ENCODE measurements at places on chromosomes 12 and 14.

GRCh38 chr12:124709722-124710687 is 142.6 kb upstream of the NCOR2 start:
- DNase-seq, result peak; percentile 81

DNA sequence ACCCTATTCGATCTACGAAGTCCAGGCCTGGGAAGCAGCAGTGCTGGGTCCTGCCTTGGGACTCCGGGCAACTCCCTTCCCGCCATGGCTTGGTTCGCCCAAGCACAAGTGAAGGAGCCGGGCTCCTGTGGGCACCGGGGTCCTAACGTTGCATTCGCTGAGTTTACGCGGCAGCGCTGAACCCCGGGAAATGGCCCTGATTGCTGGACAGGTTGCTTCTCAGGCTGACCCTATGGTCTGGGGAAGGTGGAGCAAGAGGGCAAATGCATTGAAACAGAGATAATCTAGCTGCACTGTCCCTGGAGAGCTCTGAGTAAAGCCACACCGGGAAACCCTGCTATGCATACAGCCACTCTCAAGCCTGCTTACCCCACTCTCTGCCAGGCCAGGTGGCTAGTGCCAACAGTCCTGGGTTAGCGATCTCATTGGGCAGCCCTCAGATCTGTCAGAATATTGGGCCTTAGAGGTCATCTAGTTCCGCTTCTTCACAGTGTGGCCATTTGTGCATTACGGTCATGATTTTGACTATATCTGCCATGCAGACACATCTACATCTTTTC is 11.3 kb downstream of the SYNE3 start:
- DNase-seq, result no peak

DNA sequence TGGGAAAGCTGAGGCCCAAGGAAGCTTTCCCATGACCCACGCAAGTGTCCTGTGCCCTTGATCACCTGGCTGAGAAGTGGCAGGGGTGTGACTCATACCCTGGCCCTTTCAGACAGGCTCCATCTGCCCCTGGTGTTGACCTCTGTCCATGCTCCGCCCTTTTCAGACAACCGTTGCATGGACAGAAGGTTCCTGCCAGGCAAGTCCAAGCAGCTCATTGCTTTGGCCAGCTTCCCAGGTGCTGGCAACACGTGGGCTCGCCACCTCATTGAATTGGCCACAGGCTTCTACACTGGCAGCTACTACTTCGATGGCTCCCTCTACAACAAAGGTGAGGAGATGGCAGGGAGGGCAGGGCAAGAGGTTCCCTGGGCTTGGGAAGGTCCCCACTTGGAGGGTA is 103.5 kb downstream of the WSCD2 start:
- DNase-seq, result no peak

- DNase-seq, result peak; percentile 30
Observed at GRCh38 chr14:38824706-38825105, 278.3 kb downstream of the SEC23A start.

DNA sequence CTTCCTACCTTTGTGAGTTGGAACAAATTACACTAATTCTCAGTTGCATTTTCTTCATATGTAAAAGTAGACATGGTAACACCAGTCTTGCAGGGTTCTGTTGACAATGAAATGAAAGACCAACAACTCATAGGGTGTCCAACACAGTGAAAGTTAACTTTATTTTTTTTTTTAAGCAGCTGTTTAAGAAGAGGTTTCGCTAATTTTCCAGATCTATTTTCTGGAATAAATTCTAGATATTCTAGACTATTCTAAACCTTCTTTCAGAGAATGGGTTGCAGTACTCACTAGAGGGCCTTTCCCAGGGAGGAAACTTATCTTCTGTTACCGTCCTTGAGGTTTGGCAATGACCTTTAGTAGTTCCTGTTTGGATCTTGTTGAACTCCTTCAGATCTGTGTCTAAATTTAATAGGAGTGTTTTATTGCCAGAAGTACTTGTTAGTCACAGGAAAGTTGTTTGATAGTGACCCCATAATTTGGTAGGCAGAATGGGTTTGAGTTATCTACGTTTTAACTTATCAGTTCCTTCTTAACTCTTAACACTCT is 2.8 kb upstream of the ART4 start:
- DNase-seq, result no peak

DNA sequence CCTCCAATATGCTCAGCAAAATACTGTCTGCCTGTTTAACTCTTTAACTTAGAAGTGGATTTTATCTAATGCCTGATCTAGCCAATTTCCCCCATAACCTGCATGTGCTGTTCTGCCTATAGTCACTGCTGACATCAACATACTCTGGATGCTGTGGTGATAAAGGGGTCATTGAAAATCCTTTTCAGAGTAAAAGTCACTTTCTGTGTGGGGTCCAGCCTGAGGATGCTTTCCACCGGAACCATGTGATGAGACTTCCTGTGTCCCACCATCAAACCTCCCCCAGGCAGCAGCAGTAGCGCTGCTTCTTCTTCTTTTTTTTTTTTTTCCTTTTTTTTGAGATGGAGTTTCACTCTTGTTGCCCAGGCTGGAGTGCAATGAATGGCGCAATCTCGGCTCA is 607.0 kb downstream of the BCL11B start:
- DNase-seq, result no peak

DNA sequence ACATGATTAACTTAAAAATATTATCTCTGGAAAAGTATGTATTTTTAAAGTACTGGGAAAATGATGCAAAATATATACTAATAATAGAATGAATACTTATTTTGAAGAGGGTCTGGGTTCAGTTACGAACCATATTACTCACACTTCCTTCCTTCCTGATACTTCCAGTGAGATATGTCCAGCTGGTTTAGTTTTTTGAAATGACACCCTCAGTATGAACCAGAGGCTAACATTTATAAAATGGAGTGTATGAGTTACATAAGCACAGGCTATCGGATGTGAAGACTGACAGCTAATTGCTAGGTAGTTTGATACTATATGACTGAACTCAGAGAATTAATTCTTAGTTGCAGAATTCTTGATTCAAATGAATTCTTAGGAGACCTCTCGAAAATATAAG is 122.9 kb downstream of the OTOGL start:
- DNase-seq, result peak; percentile 3

DNA sequence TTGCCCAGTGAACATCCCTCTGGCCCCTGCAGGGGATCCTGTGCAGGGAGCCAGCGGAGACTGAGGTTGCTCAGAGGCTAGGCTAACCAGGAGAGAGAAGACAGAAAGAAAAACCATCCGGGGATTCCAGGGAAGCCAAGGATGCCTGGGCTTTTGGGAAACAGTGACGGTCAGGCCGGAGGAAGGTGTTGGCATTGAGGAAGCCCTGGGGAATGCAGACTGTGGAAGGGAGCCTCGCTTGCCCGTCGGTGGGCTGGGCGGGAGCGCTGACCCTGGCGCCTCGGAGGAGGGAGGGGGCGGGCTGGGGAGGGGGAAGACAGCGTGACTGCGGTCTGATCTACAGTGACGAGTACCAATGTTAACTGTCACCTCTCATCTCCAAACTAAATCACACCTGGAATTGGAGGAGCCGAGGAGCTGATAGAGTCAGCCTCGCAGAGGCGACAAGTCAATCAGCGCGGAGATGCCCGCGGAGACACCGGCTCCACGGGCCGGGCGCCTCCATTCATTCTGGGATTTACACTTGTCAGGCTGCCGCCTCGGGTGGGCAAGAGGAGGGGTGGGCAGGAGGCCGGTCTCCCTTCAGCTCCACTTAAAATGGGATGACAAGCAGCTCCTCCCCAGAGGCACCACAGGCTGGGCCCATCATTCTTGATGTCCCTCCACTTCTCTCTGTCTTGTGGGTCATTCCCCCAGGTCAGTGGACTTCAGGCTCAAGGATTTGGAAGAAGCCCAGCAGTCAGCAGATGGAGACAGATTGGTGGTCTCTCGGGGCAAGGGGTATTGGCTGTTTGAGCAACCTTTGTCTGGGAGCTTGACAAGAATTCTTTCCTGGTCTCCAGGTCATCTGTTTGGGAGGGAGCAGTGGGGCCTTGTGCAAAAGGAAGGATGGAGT is 20.4 kb upstream of the GPATCH2L start:
- DNase-seq, result no peak

DNA sequence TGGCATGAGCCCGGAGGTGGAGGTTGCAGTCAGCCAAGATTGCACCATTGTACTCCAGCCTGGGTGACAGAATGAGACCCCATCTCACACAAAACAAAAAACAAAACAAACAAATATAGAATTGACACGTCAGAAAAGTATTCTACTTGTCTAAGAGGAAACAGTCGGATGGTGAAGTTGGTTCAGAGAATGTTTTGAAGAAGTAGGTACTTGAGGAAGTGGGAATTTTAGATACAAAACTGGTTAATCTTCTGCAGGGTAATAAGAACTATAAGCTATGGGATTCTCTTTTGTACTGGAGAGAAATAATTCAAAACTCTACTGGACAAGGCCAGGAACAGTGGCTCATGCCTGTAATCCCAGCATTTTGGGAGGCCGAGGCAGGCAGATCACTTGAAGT is 14.6 kb upstream of the TCTN1 start:
- no peak for DNase-seq

GRCh38 chr12:42766754-42767153 is 177.2 kb upstream of the PRICKLE1 start:
- DNase-seq, result no peak

DNA sequence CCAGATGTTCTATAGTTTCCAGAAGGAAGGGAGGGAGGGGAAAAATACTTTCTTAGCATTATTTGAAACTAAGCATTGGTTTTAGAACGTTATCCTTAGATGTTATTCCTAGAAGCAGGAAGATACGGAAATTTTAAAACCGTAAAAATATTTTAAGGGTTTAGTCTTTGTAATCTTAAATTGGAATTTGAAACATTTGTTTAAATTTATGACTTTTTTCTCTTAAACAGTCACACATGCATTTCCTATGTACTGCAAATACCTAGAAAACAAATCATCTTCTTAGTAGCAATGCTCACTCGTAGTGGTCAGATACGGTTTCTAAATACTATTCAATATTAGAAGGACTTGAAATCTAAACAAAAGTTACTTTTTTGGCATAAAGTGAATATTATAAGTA is 282.0 kb downstream of the ERC1 start:
- peak; percentile 30 for DNase-seq

- DNase-seq, result no peak
Observed at GRCh38 chr14:104066719-104067295, 18.7 kb upstream of the ASPG start.

DNA sequence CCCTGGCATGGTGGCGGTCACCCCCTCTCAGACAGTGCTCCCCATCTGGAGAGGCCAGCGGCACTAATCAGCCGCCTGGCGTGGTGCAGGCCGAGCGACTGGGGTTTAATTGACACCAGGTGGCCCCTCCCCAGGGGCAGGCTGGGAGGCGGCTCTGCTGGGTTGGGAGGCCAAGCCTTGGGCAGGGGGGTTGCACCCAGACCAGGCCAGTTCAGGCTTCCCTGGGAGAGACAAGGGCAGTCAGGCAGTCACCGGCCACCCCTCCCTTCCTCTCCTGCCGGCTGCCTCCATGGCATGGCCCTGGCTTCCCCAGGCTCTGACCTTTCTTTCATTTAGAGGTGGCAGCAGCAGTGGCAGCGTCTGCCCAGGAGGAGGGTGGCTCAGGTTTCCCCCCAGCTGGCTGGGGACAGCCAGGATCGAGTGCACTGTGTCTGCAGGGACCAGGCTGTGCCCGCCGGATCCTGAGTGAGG is 78.1 kb upstream of the NOS1 start:
- no peak for DNase-seq

DNA sequence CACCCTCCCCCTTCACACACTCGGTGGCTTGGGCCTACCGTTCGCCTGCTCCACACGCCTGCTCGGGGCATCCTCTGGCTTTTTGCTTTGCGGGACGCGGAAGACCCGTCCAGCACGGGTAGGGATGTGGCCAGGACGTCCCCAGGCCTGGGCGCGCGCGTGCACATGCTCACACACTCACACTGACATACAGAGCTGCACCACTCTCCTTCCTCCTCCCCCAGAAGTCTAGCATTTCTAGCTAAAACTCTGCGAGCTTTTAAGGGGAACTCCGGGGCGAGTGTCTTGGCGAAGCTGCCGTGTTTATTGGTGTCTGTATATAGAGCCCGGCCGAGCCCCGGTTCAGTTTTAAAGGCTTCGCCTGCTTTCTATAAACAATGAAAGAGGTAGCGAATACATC is 5.0 kb downstream of the TBX5 start:
- peak; percentile 95 for DNase-seq

DNA sequence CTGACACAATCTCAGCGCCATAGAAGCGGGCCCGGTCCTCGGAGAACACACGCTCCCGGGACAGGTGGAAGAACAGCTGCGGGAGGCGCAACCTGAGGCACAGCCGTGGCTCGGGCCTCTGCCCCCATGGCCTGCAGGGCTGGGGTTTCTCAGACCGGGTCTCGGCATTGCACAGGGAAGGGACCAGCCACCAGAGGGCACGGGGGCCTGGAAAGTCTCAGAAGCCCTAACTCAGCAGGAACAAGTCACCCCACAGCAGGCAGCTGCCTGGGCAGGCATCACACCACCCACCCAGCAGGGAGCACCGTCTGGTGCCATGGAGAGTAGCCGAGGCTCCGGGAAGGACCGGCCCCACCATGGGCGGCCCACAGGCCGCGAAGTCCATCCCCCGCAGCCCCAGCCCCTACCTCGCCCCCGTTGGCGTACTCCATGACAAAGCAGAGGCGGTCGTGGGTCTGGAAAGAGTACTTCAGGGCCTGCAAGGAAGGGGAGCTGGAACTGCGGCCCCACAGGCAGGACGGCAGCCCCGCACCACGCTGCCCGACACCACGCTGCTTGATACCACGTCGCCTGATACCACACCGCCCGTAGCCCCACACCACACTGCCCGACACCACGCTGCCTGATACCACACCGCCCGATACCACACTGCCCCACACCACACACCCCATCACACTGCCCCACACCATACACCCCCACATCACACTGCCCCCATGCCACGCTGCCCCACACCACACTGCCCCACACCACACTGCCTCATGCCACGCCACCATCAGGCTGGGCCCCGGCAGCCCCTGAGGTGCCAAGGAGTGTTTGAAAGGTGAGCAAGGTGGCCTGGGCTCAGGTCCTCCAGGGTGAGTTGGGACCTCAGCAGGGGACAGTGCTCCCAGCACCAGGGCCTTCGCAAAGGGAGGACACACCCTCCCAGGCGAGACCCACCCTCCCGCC is 20.8 kb downstream of the SIVA1 start:
- DNase-seq, result no peak

DNA sequence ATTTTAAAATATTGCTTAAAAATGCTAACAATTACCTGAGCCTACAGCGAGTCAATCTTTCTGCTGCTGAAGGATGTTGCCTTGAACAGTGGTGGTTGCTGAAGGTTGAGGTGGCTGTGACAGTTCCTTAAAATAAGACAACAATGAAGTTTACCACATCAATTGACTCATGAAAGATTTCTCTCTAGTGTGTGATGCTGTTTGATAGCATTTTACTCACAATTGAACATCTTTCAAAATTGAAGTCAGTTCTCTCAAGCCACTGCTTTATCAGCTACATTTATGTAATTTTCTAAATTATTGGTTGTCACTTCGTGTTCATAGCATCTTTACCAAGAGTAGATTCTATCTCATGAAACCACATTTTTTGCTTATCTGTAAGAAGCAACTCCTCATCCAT is 20.3 kb downstream of the CMAS start:
- no peak for DNase-seq

- DNase-seq, result peak; percentile 78
Observed at GRCh38 chr12:107402041-107403022, 283.3 kb upstream of the PWP1 start.

GRCh38 chr12:75759842-75760572 is 248.6 kb upstream of the KRR1 start:
- peak; percentile 86 for DNase-seq

GRCh38 chr14:65223636-65224035 is 121.3 kb upstream of the MAX start:
- peak; percentile 35 for DNase-seq

Measured in GM23248 (cell line).